NCI-H2171 (cell line): ENCODE measurements at places on chromosomes 4 and X.

GRCh38 chrX:80014141-80014940, at the start of gene TBX22:
TSS of gene TBX22 (plus strand) at chrX:80014753. CDS start at chrX:80022270, 7,517 bp downstream.
- no peak for DNase-seq

GRCh38 chr4:20433097-20433705, 181.5 kb downstream of the SLIT2 start:
- DNase-seq: no peak

- no peak for DNase-seq
Observed at GRCh38 chr4:158890294-158890693, 121.5 kb downstream of the FNIP2 start.

DNA sequence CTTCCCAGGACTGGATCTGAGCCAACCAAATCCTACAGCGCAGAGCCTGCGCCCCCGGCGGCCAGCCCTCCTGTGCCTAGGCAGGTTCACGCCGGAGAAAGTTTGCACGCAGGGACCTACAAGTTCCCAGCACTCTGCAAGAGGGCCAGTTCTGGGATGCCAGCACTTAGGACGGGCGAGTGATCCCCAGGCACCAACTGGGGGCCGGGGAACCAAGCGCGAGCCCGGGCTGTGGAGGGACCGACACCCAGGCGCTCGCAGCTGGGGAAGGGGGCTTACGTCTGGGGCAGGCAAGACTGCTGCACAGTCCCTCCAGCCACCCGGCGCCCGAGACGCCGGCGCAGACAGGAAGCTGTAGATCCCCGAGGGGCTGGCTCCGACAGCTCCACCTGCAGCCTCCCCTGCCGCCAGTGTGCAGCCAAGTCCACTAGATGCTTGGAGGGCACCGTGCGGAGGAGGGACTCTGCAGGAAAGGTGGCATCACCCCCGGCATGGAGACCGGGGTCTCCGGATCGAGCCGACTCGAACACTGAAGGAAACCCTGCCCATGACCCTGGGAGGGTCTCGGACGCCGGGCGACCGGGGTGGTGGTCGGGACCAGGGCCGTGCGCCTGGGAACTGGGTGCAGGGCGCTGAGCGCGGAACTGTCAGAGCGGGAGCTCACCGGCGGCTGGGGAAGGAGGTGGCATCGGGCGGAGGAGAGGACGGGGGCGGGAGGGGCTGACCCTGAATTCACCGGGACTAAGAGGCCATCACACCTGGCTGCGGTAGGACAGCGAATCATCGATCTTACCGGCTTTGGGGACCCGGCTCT, 566 bp downstream of the CORIN start:
- DNase-seq: peak; percentile 1
